Vein endothelial cell (primary cell): ENCODE measurements at places on chromosomes 7 and 10. TPM values are rescaled to one million over a fixed set of nuclear protein-coding genes. Genes with fewer than 3 reads are reported as not detected.

The NEUROG3 gene
- not detected in 2 replicates for total RNA-seq

The EPO gene
- not detected in 2 replicates for total RNA-seq

The OR2A1 gene
- total RNA-seq = not detected in 2 replicates

The CXCL12 gene
- total RNA-seq = 6.5 and 25.6 TPM in 2 replicates

The SRRT gene
- 47.6 and 59.8 TPM in 2 replicates for total RNA-seq

The KDM7A gene
- total RNA-seq = 8.1 and 11.4 TPM in 2 replicates

The HOXA6 gene
- total RNA-seq = 4.0 and 4.6 TPM in 2 replicates

The A1CF gene
- not detected in 2 replicates for total RNA-seq

The CDK1 gene
- total RNA-seq = 25.5 and 45.7 TPM in 2 replicates

The NOBOX gene
- total RNA-seq = not detected in 2 replicates

The DDX56 gene
- 61.7 and 69.9 TPM in 2 replicates for total RNA-seq
